ENCODE measurements at places on chromosomes 12 and 14.

DNA sequence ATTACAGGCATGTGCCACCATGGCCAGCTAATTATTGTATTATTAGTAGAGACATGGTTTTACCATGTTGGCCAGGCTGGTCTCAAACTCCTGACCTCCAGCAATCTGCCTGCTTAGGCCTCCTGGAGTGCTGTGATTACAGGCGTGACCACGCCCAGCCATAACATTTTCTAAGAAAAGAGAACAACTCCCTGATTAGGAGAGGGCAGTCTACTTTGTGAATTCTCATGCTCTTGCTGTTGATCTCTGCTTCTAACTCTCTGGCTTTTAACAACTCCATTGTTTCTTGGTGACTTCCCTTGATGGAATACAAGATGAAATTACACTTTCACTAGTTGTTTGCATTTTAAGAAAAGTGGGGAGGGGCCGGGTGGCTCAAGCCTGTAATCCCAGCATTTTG, 33.6 kb downstream of the SSH1 start:
- no peak for DNase-seq

DNA sequence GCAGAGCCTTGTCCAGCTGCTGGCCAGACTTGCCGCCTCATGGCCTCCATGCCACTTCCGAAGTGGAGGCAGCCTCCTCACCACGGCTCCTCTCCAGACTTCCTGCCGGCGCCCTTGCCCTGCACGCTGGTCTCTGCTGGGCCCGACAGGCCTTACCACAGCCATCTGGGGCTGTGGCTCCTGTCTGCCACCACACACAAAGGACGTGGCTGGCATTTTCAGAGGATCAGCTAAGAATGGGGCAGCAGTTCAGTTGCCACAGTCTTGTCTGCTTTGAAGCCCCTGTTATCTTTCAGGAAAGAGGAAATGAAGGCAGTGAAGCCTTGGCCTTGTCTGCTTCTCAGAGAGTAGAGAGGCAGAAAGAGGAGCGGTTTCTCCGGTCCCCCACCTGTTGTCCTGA, 178.0 kb upstream of the FKBP4 start:
- no peak for DNase-seq

- DNase-seq: no peak
These were observed 408.0 kb downstream of the ZFP36L1 start for GRCh38 chr14:68384881-68385280.

DNA sequence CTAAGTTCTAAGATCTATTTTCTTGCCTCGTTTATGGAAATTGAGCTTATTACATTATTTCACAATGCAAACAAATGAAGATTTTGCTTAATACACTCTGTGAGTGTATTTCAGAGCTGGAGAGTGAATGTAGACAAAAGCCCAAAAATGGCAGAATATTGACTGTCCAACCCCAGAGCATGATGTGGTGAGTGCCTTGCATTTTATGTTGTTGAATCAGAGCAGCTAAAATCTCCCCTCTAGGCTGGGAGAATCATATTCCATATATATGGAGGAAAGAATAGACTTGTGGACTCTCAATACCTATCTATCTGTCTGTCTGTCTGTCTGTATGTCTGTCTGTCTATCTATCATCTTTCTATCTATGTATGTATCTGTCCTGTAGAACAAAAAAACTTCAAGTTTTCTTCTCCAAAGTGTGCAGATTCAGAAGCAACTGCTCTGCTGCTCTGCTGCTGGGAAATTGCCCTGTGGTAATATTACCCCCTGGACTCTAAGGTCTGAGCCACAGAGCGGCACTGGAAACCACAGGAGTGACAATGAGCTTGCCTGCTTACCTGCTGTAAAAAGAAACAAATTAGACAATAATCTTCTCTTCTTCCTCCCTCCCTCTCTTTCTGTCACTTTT, 209.4 kb upstream of the PRICKLE1 start:
- DNase-seq: no peak

- no peak for DNase-seq
These were observed 10.5 kb downstream of the ZFP36L1 start for GRCh38 chr14:68782091-68782981.

DNA sequence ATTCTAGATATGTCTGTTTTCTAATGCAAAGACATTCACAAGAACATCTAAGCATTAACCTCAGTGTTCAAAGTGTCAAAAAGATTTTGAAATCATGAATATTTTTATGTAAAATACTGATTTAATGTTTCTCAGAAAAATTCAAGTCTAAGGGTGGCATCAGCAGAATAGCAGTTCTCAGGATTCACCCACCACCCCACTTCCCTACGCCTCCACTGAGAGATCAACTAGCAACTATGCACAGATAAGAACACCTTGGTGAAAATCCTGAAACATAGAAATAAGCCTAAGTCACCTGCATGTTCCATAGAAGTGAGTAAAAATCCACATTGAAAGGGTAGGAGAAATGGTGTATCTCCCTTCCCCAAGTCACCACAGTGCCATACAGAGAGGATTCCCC, 40.9 kb upstream of the RHOJ start:
- DNase-seq: no peak

DNA sequence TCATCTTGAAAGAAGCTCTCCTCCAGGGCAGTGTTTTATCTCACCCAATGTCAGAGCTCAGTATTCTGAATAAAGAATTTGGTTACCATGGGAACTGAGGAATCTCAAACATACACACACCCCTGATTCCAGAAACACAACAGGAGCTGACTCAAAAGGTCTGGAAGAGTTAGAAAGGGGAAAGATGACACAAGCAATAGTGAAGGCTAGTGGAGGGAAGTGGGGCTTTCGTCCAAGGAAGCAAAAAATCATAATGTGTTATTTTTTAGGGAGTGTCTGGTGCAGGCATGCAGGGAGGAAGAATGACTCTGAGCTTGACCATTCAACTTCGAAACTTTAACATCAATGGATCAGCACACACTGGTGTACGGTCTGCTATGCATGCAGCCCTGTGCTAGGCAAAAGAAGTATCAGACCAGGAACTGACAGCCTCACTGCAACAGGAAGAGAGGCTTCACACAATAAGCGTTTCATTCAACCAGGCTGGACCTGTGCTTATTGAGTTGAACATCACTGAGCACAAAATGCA, 20.3 kb downstream of the HEBP1 start:
- DNase-seq: no peak

DNA sequence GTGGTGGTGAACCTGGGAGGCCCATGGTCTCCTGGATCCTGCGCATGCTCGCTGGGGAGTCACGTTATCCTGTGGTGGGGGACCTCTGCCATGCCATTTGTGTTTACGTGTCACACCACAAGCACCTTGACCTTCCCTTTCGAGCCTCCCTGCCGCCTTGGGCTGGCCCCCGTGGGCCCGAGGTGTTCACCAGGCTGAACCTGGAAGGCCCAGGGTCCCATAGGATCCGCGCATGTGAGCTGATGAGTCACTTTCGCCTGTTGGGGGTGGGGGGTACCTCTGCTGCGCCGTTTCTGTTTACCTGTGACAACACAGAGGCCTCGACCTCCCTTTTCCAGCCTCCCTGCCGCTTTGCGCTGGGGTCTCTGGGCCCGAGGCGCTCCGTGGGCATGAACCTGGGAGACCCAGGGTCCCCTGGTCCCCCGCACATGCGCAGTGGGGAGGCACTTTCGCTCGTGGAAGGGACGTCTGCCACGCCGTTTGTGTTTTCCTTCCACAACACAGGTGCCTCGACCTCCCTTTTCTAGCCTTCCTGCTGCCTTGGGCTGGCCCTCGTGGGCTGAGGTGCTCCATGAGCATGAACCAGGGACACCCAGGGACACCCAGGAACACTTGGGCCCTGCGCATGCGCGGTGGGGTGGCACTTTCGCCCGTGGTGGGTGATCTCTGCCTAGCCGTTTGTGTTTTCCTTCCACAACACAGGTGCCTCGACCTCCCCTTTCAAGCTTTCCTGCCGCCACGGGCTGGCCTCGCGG, 334.1 kb downstream of the ALG10 start:
- no peak for DNase-seq

- no peak for DNase-seq
These were observed 265.6 kb upstream of the GARIN6 start for GRCh38 chr12:99381992-99382391.

- DNase-seq: peak; percentile 61
These were observed 143.7 kb downstream of the AKAP6 start for GRCh38 chr14:32472512-32473463.

- peak; percentile 56 for DNase-seq
These were observed 21.9 kb upstream of the FSCB start for GRCh38 chr14:44529026-44529425.

- DNase-seq: no peak
These were observed 103.1 kb downstream of the RFLNA start for GRCh38 chr12:124397807-124398577.

DNA sequence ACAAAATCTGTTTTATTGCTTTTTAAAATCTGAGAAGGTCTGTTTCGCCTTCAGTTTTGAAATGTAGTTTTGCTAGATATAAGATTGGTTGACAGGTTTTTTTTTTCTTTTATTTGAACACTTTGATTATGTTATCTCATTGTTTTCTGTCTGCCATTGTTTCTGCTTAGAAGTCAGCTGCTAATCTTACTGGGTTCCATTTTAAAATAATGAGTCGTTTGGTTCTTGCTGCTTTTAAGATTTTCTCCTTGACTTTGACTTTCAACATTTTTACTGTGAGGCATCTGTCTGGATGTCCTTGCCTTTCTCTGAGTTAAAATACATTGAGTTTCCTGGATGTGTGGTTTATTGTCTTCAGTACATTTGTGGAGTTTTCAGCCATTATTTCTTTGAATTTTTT, 56.7 kb downstream of the ADIPOR2 start:
- DNase-seq: no peak

DNA sequence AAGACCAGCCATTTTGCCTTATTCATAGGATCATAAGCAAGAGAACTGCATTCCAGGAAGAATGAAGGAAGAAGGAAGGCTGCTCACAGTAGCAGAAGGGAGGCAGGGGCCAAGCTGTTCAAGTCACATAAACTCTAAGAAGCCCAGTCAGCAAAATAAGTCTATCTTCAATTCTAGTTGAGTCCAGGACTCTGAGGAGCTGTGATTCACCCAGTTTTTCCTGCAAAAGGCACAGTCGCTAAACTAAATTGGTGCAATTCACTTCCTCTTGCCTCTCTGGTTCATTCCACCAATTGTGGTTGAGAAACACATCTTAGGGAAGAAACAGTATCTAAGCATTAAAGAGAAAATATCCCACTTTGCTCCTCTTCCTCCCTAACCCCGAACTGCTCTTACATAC, 9.8 kb downstream of the ZNF641 start:
- no peak for DNase-seq

- no peak for DNase-seq
These were observed 42.5 kb downstream of the GALNT9 start for GRCh38 chr12:132286912-132287311.

GRCh38 chr12:55736780-55737580, 5.9 kb upstream of the GDF11 start:
- peak; percentile 84 for DNase-seq

GRCh38 chr14:52111583-52111982, 42.7 kb upstream of the NID2 start:
- DNase-seq: no peak

DNA sequence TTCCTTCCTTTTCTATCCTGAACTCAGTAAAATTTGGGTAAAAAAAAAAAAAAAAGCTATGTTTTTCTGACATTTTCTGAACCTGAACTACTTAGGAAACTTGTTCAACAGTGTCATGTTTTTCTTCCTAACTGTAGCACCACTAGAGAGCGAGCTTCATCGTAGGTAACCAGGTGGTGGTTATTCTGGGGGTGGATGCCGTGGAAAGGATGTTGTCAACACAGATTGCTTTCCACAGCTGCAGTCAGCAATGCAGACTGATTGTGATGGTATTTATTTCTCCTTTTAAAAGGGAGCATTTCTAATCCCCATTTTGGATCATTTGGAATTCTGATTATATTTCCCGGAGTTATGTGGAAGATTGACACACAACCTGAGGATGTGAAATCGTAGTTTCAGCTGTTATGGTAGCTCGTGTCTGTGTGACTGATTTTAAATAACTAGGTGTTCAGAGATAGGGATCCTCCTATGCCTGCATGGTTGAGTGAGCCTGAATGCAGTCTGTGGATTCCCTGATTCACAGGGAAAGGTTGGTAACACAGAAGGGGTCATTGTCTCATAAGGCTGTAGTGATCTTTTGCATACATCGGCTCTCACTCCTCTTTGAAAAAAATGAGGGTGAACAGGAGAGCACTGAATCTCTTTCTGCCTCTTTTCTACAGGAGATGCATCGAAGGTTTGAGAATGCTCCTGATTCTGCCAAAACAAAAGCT, 113.2 kb downstream of the ERC1 start:
- no peak for DNase-seq

DNA sequence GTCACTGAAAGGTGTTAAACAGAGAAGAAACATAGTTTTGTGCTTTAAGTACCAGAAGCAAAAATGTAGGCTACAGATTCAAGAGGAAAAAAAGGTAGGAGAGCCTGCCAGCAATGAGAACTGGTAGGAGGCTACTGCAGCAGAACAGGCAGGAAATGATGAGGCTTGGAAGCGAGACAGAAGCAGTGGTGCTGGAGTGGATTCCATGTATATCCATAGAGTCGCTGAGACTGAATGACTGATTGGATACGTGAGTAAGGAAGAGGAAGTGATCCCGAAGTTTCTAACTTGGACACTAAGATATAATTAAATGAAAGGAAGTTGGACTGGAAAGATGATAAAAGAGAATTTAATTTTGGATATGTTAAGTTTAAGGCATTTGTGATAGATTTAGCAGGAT, 45.0 kb upstream of the CCDC91 start:
- no peak for DNase-seq

DNA sequence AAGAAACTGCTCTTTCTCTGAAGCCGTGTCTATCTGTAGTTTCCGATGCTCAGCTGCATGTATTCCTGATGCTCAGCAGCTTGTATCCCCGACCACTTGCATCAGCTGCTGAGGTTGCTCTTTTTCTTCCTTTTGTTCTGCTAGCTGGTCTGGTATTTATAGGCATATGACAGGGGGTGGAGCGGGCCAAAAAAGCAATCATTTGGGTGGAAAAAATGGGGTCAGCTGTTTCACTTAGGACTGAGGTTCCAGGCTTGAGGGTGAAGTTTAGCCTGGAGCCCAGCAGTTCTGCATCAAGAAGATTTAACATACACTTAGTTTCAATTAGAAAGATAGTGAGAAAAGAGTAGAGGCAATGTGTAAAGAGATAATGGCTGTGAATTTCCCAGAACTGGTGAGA, 23.6 kb upstream of the AMN1 start:
- no peak for DNase-seq

DNA sequence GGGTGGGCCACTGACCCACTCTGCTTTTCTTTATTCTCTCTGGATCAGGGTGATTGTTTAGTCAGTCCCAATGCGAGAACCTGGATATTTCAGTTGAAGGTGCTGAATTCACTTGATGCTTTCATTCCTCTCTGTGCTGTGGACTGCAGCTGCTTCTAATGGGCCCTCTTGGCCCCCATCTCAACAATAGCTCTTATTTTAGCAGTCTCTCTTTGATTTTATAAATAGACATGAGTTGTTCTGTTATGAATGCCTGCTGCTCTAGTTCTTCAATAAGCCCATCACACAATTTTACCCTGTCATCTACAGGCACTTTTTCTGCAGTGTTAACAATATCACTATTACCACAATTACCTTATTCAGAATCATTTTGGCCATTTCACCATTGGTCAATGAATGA, 54.1 kb upstream of the YARS2 start:
- DNase-seq: no peak

DNA sequence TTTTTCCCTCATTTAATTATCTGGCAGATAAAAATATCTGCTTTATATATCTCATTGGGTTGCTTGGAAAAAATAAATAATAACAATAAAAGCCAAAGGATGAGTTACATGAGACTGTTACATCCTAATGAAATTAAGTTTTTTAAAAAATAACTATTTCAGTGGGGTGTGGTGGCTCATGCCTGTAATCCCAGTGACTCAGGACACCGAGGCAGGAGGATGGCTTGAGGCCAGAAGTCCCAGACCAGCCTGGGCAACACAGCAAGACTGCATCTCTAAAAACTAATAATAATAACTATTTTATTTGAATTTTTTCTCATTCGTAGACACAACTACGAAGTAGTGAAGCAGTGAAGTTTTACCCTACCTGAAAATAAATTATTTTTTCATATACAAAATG, 103.3 kb downstream of the BCAT1 start:
- no peak for DNase-seq
